ENCODE measurements at places on chromosomes 3 and 15.
A peak's percentile ranks its signal among the peaks of the same experiment; 100 is the strongest.

DNA sequence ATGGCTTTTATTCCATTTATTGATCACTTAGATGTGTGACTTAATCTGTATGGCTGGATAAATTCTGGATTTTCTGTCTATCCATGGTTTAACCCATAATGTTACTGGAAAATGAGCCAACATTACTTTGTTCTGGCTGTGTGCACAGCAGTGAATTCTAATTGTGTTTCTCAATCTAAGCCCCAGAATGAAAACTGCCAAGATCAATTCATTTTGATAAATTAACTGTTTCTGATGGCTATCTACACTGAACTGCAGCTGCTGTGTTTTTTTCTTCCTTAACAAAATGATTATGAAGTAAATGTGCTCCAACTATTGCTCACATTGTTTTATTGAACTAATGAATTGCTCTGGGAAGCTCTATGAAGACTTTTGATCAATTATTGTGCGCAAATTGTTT is 35.7 kb upstream of the CPB1 start:
- DNase-seq: no peak

DNA sequence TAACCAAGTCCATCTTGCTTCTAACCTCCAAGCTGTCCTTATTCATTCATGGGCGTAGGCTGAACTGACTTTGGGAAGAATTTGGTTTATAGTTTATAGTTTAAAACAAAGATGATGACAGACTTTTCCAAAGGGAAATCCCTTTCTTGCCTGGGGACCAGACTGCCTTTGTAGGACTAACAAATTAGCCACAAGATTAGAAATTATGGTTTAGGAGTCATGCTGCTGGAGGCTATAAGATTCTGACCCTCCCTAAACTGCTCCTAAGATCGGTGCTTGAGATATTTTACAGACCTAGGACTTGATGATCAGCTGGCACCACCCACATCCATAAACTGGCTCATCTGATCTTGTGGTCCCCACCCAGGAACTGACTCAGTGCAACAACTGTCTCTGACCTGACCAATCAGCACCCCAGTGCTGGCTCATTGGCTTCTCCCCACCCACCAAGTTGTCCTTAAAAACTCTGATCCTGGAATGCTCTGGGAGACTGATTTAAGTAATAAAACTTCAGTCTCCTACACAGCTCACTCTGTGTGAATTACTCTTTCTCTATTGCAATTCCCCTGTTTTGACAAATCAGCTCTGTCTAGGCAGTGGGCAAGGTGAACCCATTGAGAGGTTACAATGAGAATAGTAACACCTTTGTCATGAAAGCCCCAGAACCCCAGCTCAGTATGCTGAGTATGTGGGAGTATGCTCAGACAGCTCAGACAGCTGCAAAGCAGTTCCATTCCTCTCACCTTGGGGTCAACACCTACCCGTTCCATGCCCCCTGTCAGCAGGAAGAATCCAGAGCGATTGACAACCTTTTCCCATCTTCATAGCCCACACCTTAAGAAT is 51.6 kb upstream of the C15orf39 start:
- no peak for DNase-seq

DNA sequence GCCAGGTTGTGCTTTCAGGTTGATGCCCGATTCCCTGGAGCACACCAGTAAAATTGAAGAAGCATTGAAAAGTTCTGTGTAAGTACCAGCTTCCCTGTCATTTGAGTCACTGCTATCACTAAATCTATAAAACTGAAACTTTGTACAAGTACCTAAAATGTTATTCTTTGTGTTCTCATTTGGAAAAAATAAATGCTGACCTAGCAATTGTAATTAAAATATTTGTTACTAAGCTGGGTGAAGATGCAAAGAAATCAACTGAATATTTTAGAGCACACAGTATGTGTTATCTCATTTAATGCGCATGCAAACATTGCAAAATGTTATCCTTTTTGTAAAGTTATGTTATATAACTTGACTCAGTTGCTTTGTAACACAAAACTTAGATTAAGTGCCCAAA is 733.7 kb downstream of the TBL1XR1 start:
- DNase-seq: no peak

DNA sequence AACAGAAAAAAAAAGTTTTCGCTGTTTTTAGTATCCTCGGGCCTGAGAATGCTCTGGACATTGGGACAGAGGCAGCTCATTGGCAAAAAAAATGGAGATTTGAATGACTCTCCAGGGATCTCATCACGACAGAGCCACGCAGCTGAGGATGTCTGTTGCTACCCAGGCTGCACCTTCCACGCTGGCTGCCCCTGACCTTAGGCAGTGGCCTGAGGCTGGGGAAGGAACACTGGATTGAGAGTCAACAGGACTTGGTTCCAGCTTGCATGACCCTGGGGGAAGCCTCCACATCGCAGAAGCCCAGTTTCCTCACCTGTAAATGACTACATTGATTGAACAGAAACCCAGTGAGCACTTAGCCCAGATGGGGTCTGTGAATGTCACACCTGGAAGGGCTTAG is 8.7 kb upstream of the ACSBG1 start:
- DNase-seq: no peak

- DNase-seq: no peak
Measured at GRCh38 chr3:195001261-195001660, 269.7 kb downstream of the XXYLT1 start.

DNA sequence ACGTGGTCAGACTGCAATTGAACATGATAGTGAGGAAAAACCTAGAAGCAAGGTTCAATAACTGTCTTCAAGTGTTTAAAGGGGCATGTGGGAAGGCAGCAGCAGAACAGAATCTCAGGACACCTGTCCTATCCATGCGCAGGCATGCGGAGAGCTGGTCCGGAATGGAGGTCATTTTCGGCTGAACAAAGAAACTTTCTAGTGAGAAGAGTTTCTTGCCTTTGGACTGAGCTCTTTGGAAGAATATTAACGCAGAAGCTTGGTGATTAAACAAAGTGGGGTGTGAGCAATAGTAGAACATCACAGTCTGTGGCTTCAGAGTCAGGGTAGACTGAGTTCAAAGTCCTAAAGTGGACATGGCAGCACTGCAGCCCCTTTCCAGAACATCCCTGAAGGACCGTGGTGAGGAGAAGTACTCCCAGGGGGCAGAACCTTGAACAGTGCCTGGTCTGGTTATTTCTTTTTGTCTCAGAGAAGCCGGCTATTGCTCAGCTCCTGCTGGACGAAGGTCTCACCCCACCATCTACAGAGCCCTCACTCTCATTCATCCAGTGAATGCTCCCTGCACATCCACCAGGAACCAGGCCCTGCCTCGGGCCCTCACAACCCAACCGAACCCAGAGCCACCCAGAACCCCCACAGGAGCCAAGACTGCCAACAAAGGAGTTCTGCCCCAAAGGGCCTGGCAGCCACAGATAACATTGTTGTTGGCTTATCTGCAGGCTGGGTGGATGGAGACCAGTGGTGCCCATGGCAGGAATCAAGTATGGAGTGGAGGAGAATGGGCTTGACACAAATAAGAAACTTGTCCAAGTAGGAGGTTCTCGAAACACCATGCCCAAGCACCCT is 2.8 kb upstream of the SSUH2 start:
- no peak for DNase-seq

DNA sequence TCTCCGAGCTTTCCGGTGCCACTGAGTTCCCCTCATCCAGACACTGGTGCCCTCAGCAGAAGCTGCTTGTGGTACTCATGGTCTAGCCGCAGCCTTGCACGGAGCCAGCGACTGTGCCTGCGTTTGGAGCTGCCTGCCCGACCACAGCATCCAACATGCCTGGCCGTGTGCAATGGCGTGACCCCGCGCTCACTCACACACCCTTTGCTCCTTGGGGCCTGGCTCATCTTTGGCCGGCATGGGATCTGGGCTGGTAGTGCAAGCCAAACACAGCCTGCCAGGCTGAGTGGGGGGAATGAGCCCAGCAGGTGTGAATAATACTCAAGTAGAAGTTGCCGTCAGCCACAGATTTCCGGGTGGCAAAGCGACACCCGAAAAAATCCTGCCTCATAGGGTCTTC is 1178.7 kb upstream of the GBE1 start:
- DNase-seq: no peak

- no peak for DNase-seq
Measured at GRCh38 chr3:7207928-7208327, 347.0 kb downstream of the GRM7 start.

DNA sequence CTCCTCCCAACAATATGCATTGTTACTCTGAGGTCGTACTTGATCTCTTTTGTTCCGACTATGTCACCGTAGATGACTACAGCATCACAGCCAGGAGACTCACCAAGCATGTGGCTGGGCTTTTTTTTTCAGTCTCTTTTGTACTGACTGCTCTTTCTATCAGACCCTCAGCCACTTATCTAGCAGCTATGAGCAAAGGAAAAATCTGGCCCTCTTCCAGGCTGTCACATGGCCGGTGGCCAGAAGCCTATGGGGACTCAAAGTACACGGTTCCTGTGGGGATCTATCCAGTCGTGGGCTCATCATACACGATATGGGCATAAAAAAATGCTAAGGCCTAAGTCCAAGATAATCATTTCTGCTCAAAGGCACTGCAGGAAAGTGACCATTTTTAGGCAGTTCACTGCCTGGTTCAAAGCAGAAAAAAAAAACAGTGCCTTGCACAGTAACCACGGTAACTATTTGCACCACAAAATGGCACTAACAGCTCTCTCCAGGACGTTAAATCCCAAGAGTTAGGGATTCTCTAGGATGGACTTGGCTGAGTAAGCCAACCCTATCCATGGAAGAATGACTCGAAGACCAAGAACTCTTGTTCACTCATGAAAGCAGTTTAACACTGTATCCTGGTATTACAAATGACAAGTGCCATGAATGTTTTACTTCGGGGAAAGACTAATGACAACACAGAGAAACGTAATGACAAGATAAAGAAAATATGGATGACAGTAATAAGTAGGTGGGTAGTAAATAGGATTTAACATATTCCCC is 50.3 kb downstream of the SHQ1 start:
- DNase-seq: peak; percentile 81

GRCh38 chr3:130537673-130538304 is 20.8 kb downstream of the COL6A6 start:
- DNase-seq: no peak

DNA sequence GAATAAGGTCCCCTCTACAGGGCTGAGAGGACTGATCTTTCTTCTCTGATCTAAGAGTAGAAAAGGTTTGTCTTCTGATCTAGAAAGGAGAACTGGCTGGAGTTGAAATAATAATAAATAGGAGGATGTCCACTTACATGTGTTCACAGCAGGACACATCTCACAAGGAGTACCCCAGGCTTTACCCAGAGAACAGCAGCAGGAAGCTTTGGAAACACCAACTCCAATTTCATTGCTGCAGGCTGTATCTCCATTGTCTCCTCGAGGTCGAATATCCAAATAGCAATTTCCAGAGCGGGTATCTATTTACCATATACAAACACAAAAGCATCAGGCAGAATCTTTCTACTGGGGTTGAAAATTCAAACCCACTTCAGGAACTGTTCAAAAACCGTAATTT is 136.6 kb downstream of the DUT start:
- no peak for DNase-seq

- DNase-seq: peak; percentile 93
Measured at GRCh38 chr3:11155341-11156025, 1.2 kb downstream of the HRH1 start.

GRCh38 chr15:74723754-74724334 is 1.5 kb downstream of the CYP1A1 start:
- peak; percentile 68 for DNase-seq

- no peak for DNase-seq
Measured at GRCh38 chr3:58223855-58224254, 13.1 kb upstream of the DNASE1L3 start.

DNA sequence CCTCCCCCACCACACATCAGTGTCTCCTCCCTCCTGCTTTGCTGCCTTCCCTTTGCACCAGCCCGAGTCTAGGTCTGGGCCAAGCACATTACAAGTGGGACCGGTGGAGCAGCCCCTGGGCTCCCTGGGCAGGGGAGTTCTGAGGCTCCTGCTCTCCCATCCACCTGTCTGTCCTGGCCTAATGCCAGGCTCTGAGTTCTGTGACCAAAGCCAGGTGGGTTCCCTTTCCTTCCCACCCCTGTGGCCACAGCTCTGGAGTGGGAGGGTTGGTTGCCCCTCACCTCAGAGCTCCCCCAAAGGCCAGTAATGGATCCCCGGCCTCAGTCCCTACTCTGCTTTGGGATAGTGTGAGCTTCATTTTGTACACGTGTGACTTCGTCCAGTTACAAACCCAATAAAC is 2.3 kb upstream of the ABCF3 start:
- no peak for DNase-seq

- no peak for DNase-seq
Measured at GRCh38 chr15:62658498-62658897, 384.0 kb upstream of the TPM1 start.

DNA sequence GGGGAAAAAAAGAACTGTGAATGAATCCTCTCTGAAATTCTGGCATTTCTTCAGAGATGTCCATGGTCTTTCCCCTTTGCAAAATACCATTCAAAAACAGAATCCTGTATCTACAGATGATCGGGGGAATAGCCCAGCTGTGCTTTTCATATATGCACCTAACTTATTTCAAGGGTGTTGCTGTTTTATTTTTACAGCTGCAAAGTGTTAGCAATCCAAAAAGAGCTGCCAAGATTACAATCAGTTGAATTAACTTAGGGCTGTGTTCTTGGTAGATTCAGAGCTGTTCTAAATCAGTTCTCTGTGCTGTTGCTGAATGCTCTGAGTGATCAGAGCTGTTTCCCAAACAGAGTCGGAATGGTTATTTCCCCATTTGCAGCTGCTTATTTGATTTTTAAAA is 175.7 kb upstream of the SEMA6D start:
- peak; percentile 47 for DNase-seq

GRCh38 chr3:149816986-149817385 is 4.0 kb downstream of the RNF13 start:
- DNase-seq: no peak

DNA sequence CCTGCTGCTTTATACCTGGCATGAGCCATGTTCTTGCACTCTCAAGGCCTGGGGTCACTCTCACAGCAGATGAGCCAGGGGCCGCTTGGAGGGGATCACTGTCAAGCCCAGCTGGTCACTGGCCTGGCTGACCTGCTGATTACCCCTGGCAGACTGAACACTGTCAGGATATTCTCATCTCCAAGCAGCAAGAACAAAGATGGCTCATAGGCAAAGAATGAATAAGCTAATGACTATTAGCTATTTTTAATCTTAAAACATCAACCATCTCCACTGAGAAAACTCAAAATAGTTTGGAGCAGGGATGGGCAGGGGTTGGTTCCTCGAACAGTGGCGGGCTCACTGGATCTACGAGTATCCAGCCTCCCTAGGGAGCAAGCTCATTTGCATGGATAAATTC is 64.4 kb upstream of the ACAN start:
- no peak for DNase-seq

DNA sequence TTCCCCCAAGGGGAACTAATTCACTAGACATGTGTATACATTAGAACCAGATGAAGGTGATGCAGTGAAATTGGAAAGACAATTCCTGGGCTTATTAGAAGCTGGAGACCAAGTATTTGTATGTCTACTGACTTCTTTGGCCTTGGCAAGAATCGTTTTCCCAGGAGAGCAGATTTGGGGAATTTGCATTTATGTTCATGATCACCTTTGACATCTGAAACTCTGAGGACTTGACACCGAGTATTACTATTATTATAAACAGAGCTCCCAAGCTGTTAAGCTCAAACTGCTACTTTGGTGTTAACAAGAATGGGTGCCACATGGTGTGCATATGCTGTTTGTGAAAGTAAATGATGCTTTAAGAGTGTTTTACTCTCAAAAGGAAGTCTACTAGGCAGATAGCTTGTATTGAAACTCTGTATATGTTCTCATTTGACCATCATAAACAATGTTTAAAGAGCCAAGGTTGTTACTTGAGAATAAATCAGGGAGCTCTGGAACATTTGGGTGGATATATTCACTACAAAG is 519.8 kb upstream of the GOLIM4 start:
- peak; percentile 54 for DNase-seq

Data from spinal cord (tissue), 10 donors.